ENCODE measurements at places on chromosomes 7 and 10.

- DNase-seq = no peak
Measured at GRCh38 chr7:233249-234035, 41.1 kb downstream of the FAM20C start.

DNA sequence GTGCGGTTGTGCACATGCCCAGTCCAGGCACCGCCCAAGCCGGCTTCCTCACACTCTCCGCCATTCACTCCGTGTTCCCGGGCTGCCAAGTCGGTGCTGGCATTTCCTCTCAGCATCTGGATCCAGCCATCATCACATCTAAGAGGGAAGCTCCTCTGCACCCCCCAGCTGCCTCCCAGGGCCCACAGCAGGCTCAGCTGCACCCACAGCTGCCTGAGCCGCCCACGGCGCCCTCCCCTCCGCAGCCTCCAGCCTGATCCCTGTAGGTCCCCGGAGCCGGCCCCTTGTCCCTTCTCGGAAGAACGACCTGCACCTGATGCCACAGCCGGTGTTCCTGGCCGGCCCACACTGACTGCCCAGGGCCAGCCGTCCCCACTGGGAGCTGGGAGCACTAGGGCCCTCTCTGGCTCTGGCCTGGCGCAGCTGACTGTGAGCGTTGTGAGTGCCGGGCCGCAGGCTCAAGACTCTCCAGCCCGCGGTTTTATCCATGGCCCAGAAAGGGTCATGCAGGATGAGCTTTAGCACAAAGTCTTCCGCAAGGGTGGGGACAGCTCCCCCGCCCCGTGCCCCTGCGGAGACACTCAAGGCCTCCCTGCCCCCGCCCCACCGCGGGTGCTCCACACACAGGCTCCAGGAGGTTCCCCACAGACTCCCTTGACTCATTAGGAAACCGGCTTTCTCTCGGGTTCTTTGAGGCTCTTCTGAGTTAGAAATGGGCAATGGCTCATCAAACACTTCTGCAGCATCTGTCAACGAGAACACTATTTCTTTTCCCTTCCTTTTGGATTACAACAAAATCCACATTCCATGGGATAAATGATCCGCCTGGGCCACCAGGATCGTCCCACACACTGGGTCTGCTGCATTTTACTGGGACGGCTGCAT is 31.2 kb downstream of the CFAP46 start:
- no peak for DNase-seq

DNA sequence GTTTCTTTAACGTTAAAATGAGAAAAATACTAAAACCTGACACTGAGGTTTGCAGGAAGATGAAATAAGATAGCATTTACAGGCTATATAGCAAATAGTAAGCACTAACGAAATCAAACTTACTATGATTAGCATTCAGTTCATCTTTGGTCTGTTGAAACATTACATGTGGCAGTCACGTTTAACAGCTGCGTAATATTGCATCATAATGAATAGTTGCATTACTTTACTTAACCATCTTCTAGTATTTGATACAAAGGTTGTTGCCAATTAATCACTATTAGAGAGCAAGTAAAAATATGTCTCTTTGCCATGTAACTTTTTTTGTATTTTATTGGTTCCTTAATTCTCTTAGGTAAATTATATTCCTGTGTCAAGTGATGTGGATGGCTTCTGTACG is 131.8 kb upstream of the GHITM start:
- no peak for DNase-seq

DNA sequence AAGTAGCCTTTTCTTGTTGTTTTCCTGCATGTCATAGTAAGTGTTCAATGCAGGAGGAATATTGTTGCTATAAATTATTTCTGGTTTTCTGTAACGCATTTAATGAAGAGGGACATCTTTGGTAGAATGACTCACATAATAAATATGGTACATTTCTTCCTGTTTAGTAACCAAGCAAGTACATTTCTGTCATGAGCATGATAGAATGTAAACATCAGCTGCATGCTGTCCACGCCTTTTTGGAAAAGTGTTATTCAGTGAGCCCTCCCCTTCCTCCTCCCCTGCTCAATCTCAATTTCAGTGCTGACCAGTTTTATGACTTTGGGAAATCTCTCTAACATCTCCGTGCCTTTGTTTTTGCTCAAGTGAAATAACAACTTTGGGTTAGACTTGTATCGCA is 664.0 kb downstream of the XPNPEP1 start:
- DNase-seq = no peak

DNA sequence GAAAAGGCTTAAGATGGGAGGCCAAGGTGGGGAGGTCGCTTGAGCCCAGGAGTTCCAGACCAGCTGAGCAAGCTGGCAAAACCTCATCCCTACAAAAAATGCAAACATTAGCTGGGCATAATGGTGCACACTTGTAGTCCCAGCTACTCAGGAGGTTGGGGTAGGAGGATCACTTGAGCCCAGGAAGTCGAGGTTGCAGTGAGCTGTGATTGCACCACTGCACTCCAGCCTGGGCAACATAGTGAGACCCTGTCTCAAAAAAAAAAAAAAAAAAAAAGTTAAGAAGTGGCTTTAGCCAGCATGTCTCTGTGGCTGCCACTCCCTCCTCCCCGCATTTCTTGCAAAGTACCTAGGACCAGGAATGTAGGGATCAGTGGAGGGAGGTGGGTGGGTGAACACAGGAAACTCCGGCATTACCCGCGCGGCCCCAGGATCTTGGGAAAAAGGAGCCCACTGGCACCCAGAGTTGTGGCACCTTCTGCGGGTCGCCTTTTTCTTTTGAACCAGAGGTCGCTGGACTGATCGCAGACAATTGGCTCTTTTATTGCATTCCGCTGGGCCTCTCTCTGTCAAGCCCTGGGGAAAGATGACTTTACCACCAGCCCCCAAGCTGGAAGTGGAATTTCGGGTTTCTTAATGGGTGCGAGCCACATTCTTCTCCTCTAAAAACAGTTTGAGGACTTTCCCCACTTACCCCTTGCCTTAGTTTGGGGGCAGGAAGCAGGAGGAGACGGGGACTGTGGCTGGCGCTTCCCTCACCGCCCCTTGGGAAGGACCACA is 3.5 kb downstream of the VGF start:
- no peak for DNase-seq

DNA sequence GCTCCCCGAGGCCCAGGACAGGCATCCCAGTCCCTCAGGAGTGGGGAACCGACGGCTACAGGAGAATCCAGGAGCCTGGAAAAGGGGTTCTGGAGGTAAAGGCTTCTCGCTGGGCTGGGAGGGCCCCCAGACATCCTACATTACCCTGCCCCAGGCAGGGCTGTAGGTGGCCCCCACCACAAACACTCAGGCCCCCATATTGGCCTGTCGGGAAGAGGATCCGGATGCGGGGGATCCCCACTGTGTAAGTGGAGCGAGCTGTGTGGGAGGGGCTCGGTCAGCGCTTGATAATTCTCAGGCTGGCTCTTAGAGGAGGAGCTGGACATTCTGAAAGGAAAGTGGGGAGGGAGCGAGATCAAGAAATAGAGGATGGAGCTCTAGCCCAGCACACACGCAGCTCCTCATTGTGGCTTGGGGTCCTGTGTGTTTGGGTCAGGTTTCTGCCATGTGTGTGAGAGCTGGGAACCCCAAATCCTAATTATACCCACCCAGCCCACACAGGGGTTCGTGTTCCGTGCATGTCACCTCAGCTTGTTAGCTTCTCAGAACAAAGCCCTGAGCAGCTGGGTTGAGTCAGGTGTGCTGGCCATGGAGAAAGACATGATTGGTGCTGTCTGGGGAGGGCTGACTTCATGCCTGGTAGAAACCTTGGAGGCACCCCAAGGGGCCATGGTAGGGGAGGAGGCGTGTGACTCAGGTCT is 49.4 kb downstream of the ZNF467 start:
- no peak for DNase-seq

- no peak for DNase-seq
Measured at GRCh38 chr10:62462461-62462860, 88.3 kb downstream of the ZNF365 start.

DNA sequence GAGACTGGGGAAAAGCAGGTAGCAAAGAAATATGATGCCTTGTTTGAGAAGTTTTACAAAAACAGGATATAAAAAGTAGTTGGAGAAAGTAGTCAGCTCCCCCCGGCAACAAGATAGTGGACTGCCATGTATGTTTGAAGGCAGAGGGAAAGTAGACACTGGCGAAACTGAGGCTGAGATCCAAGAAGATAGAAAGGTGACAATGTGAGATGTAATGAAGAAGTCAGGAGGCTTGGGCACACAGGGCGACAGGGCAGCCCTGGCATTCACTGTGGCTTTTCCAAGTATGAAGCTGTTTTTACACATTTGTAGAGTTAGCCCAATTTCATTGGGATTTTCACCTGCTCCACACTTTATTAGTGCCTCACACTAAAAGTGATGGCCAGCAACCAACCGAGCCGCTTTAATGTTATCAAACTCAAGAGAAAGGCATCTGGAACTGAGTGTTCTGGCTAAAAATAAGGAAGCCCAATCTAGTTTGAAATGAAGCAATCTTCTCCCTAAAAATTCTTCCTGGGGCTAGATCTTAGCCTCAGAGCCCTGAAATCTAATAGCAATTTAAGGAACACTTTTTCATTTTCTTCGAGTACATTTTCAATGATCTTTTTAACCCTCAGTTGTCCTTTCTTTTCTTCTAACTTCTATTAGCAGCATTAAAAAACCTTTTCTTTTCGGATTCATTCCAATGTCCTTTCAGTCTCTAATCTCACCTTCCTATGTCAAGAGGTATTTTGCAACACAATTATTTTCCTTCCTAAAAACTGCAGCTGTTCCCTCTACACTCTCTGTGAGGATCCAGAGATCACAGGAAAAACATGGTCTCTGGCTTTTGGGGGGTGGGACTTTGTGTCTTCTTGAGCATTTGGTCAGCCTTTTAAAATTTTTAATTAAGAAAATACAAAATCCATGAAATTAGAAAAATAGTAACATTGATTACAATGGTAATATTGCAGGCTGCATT is 108.0 kb downstream of the RNLS start:
- no peak for DNase-seq

- DNase-seq = no peak
Measured at GRCh38 chr7:31054608-31055278, 2.6 kb downstream of the ADCYAP1R1 start.

DNA sequence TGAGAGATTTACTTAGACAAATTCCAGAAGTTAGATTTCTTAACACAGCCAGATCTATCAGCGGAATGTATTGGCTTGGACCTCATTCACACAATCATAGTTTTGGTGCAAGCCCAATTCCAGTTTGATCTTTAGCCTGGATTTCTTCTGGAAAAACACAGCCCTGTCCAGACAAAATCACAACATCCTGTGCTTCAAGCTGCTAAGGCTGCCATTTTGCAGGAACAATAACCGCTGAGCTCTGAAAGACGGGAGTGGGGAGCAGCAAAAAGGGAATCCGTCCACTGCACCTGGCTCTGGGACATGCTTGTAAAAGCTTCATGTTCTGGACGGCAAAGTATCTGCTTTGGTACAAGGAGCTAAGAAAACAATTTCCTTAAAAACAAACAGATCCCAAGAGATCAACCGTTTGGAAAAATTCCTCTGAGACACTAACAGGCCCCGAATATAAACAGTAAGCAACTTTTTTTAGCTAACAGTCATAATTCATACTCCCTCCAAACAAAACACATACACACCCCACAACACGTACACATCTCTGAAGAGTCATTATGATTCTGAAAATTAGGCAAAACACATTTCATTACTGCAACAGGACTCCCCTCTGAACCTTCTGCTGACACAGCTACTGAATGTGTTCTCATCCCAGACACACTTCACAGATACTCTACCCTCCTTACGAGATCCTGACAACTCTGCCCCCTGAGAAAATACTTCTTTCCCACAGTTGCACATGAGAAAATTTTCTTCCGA is 32.4 kb downstream of the ITIH5 start:
- DNase-seq = peak; percentile 40

DNA sequence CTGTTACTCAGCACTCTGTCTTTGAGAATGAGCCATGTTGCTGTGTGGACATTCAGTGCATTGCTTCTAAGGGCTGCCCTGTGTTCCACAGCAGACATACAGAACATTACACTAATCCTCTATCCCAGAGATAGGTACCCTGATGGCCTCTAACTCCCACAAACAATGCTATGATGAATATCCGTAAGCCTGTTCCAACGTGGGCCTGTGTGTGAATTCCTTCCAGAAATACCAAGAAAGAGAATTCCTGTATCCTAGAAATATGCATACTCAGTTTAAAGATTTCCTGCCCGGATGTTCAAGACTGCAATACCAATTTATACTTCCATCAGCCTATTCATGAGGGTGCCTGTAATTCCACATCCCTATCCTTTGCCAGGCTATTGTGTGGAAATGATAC is 21.3 kb upstream of the ST8SIA6 start:
- DNase-seq = no peak

DNA sequence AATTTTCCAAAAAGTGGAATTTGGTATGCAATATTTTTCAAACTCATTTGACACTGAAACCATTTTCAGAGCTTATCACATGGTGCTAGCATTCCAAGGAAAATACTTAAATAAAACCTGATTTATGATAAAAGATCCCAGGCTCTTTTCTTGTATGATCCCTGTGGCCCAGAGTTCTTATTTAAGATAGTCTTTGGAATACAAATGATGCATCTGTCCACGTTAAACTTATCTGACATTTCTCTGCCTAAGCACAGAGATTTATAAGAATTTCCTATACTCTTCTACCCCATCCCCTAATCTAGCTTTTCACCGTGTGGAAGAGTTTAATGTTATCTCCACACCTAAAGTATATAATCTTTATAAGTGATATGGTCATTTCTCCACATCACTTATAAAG is 66.2 kb downstream of the AHR start:
- DNase-seq = no peak

- no peak for DNase-seq
Measured at GRCh38 chr10:109689785-109690184, 233.5 kb downstream of the XPNPEP1 start.

- peak; percentile 10 for DNase-seq
Measured at GRCh38 chr10:103727546-103727963, 127.8 kb downstream of the SH3PXD2A start.

- DNase-seq = no peak
Measured at GRCh38 chr10:6038071-6038631, 24.0 kb downstream of the IL2RA start.

GRCh38 chr7:2065528-2065927 is 167.2 kb downstream of the MAD1L1 start:
- DNase-seq = no peak

GRCh38 chr10:21746118-21746517 is 212.1 kb downstream of the MLLT10 start:
- DNase-seq = no peak

DNA sequence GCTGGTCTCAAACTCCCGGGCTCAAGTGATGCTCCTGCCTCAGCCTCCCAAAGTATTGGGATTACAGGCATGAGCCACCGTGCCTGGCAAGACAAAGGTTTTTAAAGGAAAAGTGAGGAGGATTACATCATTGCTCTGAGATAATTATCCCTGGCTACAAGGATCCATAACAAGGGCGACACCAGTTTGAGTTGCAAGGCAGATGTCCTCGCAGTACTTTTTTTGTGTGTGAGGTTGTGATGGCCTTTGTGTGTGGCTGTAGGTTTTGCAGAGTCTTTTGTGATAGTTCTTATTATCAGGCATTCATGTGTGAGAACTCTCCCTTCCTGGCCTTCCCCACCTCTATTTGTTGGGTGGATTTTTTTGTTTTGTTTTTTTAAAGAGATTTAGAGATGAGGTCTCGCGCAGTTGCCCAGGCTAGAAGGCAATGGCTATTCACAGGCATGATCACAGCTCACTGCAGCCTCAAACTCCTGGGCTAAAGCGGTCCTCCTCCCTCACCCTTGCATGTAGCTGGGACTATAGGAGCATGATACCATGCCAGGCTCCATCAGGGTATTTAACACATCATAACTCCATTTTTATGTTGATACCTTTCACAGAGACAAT is 10.0 kb downstream of the BTBD16 start:
- DNase-seq = no peak

GRCh38 chr7:30184791-30185487 is 50.2 kb downstream of the MTURN start:
- DNase-seq = no peak

Measured in skin of body (tissue), 3 donors.